Activated T-helper 9 cell treated with anti-CD3 and anti-CD28 coated beads, Interleukin-2, amount 50 U/mL, for 16 hours (primary cell): ENCODE measurements at places on chromosomes 1 and 21.

GRCh38 chr1:107680579-107680985, 284.4 kb downstream of the VAV3 start:
- no peak for DNase-seq

GRCh38 chr1:246274186-246274585, 232.9 kb downstream of the SMYD3 start:
- DNase-seq = no peak

DNA sequence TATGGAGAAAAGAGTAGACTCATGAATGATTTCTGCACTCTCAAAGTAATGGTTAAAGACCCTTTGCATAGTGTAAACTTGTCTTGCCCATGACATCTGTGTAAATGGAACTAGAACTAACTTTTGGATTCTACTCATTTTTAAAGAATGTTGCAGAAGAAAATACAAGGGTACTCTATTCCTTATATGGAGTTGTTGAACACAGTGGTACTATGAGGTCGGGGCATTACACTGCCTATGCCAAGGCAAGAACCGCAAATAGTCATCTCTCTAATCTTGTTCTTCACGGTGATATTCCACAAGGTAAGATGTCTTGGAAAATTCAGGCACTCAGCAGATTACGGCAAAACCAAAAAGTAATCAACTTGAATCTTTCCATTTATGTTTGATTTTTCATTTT, 19.8 kb downstream of the CCT8 start:
- DNase-seq = no peak

GRCh38 chr1:63073309-63074306, 248.8 kb upstream of the FOXD3 start:
- DNase-seq = no peak

DNA sequence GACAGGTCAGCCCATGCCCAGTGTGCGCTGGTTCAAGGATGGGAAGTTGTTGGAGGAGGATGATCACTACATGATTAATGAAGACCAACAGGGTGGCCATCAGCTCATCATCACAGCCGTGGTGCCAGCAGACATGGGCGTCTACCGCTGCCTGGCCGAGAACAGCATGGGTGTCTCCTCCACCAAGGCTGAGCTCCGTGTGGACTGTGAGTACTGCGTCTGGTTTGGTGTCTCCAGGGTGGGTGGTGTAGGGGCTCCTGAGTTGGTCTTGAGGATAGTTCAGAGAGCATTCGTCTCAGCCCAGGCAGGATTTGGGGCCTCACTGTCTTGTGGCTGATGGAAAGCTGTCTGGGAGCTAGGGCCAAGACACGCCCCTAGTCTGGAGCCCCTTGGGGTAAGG, 83.2 kb downstream of the TRIM11 start:
- DNase-seq = no peak

DNA sequence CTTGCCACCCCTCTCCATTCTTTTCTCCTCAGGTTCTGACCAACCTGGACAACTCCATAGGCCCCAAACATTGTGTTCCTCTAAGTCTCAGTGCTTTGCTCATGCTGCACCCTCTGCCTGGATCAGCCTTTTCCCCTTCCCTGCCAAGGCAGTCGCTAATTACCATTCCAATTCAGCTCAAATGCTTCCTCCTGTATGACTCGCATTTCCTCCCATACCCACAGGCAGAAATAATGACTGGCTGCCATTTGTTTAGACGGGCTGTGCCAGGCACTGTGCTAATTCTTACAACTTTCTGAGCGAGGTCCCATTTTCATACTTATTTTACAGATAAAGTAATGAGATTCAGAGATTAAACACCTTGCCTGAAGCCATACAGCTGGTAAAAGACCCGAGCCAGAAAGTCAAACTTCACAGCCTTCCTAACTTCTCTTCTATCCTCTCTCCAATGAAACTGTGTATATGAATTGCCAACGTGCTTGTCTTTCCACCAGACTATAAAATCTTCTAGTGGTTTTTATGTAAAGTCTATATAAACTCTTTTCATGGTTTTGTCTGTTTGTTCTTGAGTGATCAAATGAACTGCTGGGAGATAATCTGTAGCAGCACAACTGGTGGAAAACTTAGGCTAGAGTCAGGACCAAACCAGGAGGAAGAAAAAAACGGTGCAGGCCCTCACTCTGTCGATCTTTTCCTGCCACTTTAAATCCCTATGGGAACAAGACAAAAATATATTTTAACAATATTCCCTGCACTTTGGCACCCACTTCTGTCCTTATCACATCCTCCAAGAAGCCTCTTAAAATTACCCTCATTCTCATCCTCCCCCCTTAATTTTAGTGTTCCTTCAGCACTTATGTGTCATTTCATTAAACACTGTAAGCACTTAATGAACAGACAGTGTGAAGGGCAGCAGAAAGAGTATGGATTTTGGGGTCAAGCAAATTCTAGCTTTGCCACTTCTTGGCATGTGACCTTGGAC, 33.7 kb downstream of the RAB3B start:
- no peak for DNase-seq
